ENCODE measurements at places on chromosomes 2 and 18.
A peak's percentile ranks its signal among the peaks of the same experiment; 100 is the strongest.

- DNase-seq = no peak
Observed at GRCh38 chr2:216589791-216590190, 43.4 kb upstream of the IGFBP2 start.

- DNase-seq = no peak
Observed at GRCh38 chr2:237912271-237913192, 53.1 kb downstream of the RAMP1 start.

GRCh38 chr2:36289731-36290130 lies 65.8 kb upstream of the CRIM1 start:
- no peak for DNase-seq

GRCh38 chr2:179528576-179529069 lies 264.0 kb upstream of the SESTD1 start:
- DNase-seq = no peak

- peak; percentile 90 for DNase-seq
Observed at GRCh38 chr2:1854729-1855547, 110.6 kb upstream of the PXDN start.

DNA sequence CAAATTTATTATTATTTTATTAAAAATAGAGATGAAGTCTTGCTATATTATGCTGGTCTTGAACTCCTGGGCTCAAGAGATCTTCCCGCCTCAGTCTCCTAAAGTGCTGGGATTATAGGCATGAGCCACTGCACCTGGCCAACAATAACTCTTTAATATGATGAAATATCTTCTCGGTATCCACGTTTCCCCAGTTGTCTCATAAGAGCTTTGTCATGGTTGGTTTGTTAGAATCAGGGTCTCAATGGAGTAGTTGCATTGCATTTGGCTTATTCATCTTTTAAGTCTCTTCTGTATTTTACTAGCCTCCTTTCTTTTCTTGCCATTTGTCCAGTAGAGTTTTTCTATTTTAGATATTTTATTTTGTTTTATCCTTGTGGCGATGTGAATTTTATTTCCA lies 32.7 kb upstream of the DLX2 start:
- DNase-seq = no peak

- no peak for DNase-seq
Observed at GRCh38 chr2:120225549-120226065, 2.4 kb upstream of the TMEM185B start.

DNA sequence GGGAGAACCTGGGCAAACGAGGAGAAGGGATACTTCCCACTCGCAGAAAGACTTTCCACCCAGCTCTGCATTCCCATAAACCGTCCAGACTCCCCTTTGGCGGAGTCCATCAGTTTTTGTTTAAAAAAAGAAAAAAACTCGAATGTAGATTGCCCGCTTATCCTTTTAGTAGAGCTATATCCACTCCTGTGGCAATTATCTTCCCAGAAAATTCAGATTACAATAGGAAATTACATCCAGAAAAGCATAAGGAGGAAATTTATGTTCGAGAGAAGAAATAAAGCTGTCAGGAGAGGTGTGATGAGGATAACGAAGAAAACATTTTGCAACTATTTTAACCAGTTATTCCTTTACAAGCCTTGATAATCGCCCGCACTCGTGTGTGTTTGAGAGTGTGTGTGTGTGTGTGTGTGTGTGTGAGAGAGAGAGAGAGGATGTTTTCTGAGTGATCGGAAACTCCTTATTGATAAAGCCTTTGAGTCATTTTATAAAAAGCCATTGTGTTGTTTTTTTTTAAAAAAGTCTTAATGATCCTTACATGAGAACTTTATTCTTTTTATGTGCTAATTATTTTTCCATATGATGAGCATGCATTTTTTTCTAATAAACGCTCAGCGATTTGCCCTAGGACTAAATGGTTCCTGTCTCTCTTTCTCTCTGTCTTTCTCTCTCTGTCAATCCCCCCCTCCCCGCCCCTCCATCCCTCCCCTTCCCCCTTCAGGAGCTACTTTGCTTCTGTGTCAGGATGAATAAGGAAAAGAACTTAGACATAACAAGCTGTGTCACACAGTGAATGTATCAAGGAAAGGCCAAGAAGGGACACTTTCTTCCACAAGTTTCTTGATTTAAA lies 1.1 kb upstream of the PPP3R1 start:
- no peak for DNase-seq

DNA sequence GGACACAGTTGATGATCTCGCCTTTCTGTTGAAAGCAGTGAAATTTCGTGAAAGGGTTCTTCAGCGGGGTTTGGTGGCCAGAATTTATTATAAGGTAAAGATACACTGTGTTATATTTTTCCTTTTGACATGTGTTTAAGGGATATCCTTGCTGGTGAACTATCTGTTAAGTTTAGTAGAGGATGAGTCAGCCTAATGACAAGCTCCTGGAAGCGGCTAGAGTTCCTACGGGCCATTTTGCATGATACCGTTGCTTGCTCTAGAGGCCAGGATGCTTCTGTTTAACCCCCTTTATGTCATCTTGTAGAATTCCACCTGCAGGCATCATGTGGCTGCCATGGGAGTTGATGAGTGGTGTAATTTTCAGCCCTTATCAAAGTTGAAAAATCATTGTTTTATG lies 124.8 kb upstream of the BCL2L11 start:
- DNase-seq = no peak

- no peak for DNase-seq
Observed at GRCh38 chr2:195848119-195848899, 191.3 kb downstream of the SLC39A10 start.

DNA sequence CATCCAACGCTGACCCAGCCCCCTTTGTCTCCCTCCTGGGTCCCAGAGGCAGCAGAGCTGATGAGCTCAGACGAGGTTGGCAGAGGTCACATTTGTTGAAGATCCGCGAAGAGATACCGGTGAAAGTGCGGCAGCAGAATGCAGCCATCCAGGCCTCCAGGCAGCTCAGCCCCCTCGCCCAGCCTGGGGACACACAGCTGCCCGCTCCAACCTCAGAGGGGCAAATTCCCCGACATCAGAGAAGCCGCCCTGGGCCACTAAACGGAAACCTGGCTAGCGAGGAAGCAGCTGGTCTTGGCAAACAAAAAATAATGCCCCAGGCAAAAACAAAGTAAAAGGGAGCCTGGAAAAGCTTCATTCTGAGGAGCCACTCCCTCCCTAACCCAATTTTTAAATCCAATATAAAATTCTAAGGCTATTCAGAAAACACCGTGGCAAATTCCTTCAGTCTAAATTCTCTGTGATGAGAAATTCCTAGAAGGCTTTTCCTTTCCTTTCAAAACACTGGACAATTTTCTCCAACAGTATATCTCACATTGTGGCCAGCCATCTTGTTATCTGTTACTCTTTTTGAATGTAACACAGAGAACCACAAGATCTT lies 262.4 kb downstream of the SS18 start:
- peak; percentile 57 for DNase-seq

DNA sequence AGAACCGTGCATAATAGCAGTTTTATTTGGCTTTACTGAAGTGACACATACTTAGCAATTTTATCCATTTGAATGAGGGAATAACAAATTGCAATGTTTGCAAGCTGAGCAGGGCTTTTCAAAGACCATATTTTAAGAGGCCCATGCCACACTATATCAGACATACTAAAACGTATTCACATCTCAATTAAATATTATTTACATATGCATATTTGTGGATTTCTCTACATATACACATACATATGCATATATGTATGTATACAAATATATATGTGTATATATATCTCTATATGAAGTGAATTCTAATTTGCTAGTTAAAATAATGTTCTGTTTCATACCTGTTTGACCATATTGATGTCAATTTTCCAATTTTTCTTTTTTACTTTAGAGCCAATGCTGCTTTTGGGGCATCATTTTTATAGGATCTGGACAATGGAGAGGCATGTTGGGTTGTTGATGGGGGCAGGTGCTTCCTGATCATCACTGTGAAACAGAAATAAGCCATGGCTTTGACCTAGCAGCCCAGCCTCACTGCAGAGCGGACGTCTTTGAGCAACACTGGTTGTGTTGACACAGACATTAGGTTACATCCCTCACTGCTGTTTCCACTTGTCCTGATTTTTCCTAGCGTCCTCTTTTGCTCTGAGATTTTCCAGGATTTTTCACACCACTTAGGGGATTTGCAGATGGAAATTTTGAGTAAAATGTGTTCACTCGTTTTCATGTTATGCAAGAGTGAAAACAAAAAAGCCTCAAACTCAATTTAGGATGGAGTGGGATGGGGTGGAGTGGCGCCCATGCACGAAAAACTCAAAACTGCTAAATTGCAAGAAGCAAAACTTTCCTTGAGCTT lies 56.9 kb downstream of the RDH14 start:
- no peak for DNase-seq

GRCh38 chr2:191571163-191571769 lies 106.7 kb upstream of the NABP1 start:
- DNase-seq = no peak

DNA sequence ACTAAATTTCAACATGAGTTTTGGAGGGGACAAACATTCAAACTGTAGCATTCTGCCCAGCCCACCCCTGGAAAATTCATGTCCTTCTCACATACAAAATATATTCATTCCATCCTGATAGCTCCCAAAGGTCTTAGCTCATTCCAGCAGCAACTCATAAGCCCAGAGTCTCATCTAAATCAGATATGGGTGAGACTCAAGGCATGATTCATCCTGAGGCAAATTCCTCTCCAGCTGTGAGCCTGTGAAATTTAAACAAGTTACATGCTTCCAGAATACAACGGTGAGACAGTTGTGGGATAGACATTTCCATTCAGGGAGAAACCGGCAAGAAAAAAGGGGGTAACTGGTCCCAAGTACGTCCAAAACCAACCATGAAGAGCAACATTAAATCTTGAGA lies 43.5 kb upstream of the FAHD2A start:
- no peak for DNase-seq

DNA sequence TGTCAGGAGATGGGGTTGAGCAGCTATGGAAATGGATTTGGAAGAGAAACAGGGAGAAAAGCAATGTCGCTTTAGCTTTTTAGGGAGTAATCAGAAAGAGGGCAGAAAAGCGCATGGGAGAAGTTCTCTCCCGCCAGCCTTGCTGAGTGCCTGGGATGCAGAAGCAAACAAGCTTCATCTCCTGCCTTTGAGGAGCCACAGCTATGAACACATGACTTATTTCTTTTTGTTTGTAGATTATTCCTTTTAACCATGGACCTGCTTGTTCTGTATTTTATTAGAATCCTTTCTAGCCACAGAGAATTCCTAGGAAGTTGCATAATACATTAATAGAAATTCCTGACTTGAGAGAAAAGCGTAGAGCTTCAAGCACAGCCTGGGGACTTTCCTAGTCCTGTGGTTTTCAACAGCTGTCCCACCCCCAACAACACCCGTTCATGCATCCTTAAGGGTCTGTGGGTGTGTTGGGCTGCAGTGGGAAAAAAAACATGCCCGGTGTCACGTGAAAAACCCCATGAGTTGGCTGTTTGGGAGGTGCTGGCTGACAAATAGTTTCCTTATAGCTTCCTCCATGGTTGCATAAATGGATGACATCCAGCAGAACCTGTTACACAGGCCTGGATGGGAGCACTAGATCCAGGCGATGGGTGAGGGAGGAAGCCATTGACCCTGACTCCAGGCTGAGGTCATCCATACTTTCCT lies 14.9 kb downstream of the SLC9A4 start:
- no peak for DNase-seq

GRCh38 chr2:28624793-28625701 lies 126.6 kb upstream of the PPP1CB start:
- DNase-seq = peak; percentile 75

- DNase-seq = no peak
Observed at GRCh38 chr2:987789-988188, 37.1 kb downstream of the SNTG2 start.

DNA sequence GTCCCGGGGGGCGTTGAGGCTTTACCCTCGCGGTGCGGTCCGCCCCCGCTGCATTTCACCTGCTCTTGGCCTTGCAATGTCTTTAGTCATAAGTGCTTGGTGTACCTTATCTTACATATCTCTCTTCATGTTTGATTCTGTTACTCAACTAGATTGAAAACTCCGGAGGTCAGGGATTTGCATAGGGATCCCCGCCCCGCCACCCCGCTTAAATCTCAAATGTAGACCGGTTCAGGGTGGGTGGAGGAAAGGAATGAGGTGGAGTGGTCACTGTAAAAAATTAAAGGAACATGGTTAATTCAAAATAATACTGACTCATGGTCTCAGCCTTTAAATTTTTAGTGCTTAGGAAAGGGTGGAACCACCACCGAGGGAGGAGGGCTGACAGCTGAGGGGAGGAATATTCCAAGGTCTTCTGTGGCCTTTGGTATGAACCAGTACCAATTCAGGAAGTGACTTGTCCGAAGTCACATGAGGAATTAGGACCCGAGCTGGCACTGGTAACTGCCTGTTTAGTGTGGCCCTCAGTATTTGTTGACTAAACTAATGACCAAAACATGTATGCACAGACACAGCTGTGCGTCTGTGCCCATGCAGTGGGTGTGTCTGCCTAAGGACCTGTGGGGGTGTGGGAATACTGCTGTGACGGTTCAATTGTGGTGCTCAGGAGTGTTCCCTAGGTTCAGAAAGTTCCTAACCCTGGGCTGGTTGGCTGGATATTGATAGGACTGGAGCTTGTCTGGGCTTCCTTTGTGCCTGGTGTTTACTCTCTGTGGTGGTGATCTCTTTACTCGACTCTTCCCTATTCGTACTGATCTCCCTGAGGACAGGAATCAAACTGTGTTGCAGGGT lies 1.0 kb downstream of the PLEKHB2 start:
- DNase-seq = peak; percentile 72

DNA sequence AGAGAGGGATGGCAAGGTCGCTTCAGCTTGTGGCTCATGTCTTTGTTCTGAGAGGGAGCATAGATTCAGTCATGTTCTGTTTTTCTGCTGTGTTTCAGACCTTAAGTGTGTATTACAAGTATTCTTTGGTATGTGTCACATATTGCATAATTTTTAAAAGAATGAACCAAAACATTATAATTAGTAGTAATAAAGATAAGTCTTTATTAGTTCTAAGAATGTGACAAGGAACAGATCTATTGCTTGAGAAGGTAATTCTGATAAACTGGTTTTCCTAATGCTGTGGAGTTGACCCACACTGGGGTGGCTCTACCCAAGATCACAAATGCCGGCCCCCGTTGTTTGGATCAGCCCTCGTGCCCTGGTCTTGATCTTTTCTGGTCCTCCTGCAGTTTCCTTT lies 124.3 kb upstream of the FOSL2 start:
- no peak for DNase-seq

- DNase-seq = peak; percentile 78
Observed at GRCh38 chr2:114661971-114662939, 219.8 kb downstream of the DPP10 start.

GRCh38 chr2:85250045-85250444 lies 77.7 kb downstream of the TGOLN2 start:
- no peak for DNase-seq

DNA sequence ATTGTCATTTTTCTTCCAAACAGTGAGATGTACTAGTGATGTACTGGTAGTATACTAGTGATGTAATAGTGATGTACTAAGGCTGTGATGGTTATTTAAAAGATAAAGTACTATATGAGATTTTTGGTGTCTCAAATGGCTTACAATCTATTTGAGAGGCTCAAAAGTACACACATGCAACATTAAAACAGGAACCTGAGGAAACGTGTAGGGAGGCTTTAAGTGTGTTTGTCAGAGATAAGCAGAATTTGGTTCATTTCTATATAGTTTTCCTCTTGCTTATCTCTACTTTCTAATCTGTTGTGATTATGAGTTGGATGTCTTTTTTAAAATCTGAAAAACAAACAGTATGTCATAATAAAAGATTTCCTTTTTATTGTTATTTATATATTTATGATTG lies 100.9 kb upstream of the SERTAD2 start:
- no peak for DNase-seq

GRCh38 chr2:137228566-137228965 lies 463.2 kb downstream of the THSD7B start:
- no peak for DNase-seq

- DNase-seq = no peak
Observed at GRCh38 chr2:190050001-190050400, 12.5 kb downstream of the MSTN start.

All from endodermal cell (in vitro differentiated cells).